ENCODE measurements at places on chromosomes 3 and 15. TPM values are rescaled to one million over a fixed set of nuclear protein-coding genes. Genes with fewer than 3 reads are reported as not detected.

DNA sequence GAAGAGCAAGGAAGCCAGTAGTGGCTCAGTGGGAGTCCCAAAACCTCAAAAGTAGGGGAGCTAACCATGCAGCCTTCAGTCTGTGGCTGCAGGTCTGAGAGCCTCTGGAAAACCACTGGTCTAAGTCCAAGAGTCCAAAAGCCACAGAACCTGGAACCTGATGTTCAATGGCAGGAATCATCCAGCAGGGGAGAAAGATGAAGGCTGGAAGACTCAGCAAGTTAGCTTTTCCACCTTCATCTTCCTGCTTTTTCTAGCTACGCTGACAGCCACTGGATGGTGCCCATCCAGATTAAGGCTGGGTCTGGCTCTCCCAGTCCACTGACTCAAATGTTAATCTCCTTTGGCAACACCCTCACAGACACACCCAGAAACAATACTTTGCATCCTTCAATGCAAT is 626.3 kb downstream of the NAALADL2 start:
- no peak overlapping the region for H3K27ac ChIP-seq
- no peaks in the 10 kb centered on the region for H3K27me3 ChIP-seq
- H3K4me1 ChIP-seq = no peaks in the 10 kb centered on the region
- DNase-seq = no peak

GRCh38 chr3:109926376-109926775 is 589.0 kb upstream of the DPPA4 start:
- no peaks in the 10 kb centered on the region for H3K27me3 ChIP-seq
- peak overlapping the region; percentile 93 for H3K27ac ChIP-seq
- H3K36me3 ChIP-seq = no peaks in the 10 kb centered on the region
- peaks cover 32% of the 10 kb centered on the region for H3K4me1 ChIP-seq
- DNase-seq = no peak
- no peak overlapping the region for H3K4me3 ChIP-seq

DNA sequence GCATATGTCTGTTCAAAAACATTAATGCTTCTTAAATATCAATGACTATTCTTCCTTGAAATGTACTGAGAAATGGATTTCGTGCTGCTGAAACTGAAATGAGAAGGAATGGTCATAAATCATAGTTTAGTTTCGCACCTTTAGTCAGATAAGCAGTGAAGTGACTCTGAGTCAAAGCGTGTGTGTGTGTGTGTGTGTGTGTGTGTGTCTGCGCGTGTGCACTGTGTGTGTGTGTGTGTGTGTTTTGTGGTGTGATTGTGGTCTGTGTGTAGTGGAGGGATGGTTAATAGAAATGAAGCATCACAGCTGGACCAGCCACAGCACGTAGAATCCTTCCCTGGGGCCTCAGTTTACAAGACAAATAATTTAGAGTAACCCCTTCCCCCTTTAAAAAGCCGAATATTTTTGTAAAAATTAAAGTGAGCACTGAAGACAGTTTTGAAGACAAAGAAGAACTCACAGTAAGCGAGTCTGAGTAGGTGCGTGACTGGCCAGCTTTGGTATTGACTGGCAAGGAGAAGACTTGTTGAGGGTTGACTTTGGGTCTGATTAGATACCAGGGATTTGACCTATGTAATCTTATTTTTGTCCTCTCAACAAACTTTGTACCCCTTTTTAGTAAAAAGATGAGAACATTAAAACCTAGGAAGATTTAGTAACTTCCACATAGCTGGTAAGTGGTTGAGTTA is 202.0 kb upstream of the IL12A start:
- peaks cover 64% of the 10 kb centered on the region for H3K4me1 ChIP-seq
- peak overlapping the region; percentile 21 for H3K4me3 ChIP-seq
- DNase-seq = no peak

CHRM5 gene
- total RNA-seq = not detected

- H3K4me1 ChIP-seq = no peaks in the 10 kb centered on the region
- no peak overlapping the region for H3K4me3 ChIP-seq
- H3K27ac ChIP-seq = no peak overlapping the region
- H3K27me3 ChIP-seq = no peaks in the 10 kb centered on the region
- DNase-seq = peak; percentile 20
These were observed 179.9 kb upstream of the C2CD4B start for GRCh38 chr15:62344806-62345539.

GRCh38 chr3:71401695-71402231 is 181.8 kb downstream of the FOXP1 start:
- no peak for DNase-seq
- no peak overlapping the region for H3K4me3 ChIP-seq
- H3K27me3 ChIP-seq = no peaks in the 10 kb centered on the region

GABRG3 gene
- total RNA-seq = not detected

GRCh38 chr3:194450341-194450740 is 36.5 kb downstream of the ATP13A3 start:
- no peak for DNase-seq
- no peaks in the 10 kb centered on the region for H3K27me3 ChIP-seq
- no peaks in the 10 kb centered on the region for H3K4me1 ChIP-seq
- no peak overlapping the region for H3K4me3 ChIP-seq
- 0 out of 2 replicates have a peak overlapping the region, but pooled peaks have one; percentile 4 for H3K27ac ChIP-seq

GRCh38 chr15:92853222-92853621 is 46.9 kb upstream of the CHD2 start:
- no peak overlapping the region for H3K27ac ChIP-seq
- H3K27me3 ChIP-seq = no peaks in the 10 kb centered on the region
- no peaks in the 10 kb centered on the region for H3K36me3 ChIP-seq
- DNase-seq = no peak
- H3K4me1 ChIP-seq = no peaks in the 10 kb centered on the region

C3orf70 gene
- not detected for total RNA-seq

DNA sequence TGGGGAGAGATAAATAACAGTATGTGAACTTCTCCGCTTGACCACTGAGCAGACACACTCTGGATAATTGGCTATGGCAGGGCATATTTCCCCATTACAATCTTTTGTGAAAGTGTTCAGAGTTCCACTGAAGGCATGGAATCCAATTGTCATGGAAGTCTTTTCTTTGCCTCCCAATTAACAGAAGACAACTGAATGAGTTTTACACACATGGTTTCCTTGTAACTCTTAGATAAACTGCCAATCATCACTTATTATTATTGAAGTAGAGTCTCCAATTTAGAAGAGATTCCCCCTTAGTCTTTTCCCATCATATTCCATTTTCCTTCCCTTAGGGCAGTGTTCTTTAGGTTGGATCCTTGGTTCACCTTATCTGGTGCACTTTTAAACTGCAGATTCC is 308.3 kb downstream of the NR2F2 start:
- no peak overlapping the region for H3K4me3 ChIP-seq
- no peaks in the 10 kb centered on the region for H3K4me1 ChIP-seq
- DNase-seq = no peak
- H3K27me3 ChIP-seq = peaks cover 46% of the 10 kb centered on the region

GRCh38 chr15:74173380-74174218 is at the start of gene ISLR:
Gene ISLR (plus strand): TSS chr15:74173710. CDS start chr15:74174859, 1,149 bp downstream.
- no peak within 1 kb of the TSS for H3K27ac ChIP-seq
- no peak for DNase-seq
- H3K36me3 ChIP-seq = no peaks in the 10 kb centered on the region
- H3K4me3 ChIP-seq = no peak within 1 kb of the TSS
- H3K4me1 ChIP-seq = peaks cover 23% of the 10 kb centered on the region
- no peaks in the 10 kb centered on the region for H3K27me3 ChIP-seq

ADGRG7 gene
- not detected for total RNA-seq

DNA sequence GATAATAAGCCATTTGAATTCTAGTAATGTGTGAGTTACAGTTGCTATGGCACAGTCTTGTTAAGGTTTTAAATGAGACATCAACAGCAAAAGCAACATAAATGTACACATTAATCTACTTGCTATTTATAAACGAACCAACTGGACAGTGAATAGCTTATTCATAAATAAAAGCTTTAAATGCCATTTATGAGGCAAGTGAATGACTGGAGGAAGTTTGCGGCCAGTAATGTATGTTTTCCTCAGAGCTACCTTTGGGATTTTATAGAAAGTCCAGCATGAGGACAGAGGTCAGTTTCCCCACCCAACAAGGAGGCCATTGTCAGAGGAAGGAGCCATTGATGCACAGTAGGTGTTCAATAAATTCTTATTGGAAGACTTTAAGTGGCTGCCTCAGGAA is 48.0 kb upstream of the PXYLP1 start:
- no peak overlapping the region for H3K27ac ChIP-seq
- H3K27me3 ChIP-seq = peaks cover 46% of the 10 kb centered on the region
- DNase-seq = no peak
- no peaks in the 10 kb centered on the region for H3K4me1 ChIP-seq

ZPLD1 gene
- not detected for total RNA-seq

GRCh38 chr15:101456057-101456739 is 33.3 kb downstream of the PCSK6 start:
- no peak overlapping the region for H3K27ac ChIP-seq
- DNase-seq = no peak
- H3K4me3 ChIP-seq = no peak overlapping the region
- no peaks in the 10 kb centered on the region for H3K36me3 ChIP-seq

DNA sequence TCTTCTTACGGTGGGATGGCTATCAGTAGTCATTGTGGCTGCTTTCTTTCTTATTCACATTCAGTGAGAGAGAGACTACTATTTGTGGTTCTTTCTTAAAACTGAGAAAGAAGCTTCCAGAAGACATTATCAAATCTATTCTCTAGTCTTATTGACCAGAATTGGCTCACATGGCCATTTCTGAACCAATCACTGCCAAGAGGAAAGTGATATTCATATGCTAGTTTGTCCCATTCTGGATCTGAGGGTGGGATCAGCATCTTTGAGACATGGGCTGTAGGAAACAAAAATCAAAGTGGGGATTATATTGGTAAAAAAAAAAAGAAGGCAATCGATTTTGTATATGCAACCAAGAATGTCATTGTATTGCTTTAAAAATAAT is 106.4 kb upstream of the RASGRP1 start:
- no peaks in the 10 kb centered on the region for H3K4me1 ChIP-seq
- H3K27me3 ChIP-seq = no peaks in the 10 kb centered on the region
- no peak overlapping the region for H3K27ac ChIP-seq
- no peak for DNase-seq
- H3K36me3 ChIP-seq = no peaks in the 10 kb centered on the region

DNA sequence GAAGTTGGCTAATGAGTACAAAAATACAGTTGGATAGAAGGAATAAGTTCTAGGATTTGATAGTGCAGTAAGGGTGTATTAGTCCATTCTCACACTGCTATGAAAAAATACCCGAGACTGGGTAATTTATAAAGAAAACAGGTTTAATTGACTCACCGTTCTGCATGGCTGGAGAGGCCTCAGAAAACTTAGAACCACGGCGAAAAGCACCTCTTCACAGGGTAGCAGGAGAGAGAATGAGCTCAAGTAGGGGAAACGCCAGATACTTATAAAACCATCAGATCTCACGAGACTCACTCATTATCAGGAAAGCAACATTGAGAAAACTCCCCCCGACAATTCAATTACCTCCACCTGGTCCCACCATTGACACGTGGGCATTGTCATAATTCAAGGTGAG is 483.3 kb downstream of the TUSC7 start:
- H3K4me1 ChIP-seq = no peaks in the 10 kb centered on the region
- DNase-seq = no peak
- no peak overlapping the region for H3K27ac ChIP-seq

DNA sequence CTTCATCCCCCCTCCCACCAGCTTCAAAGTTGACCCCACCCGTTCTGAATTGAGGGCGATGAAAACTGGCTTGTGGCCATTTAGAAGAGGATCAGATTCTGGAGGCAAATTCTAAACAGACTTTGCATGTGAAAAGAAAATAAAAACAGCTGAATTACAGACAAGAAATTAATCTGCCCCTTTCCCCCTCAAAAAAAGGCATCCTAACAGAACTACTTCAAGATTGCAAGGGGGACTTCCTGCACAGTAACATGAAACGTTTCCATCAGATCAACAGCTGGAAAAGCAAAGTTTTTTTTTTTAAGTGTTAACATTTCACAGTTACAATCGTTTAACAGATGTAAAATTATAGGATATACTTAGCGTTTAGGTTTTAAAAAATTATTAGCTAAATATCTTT is 229.3 kb downstream of the RORA start:
- H3K4me1 ChIP-seq = peaks cover under 1% of the 10 kb centered on the region
- no peaks in the 10 kb centered on the region for H3K27me3 ChIP-seq
- DNase-seq = no peak
- no peak overlapping the region for H3K27ac ChIP-seq
- H3K4me3 ChIP-seq = no peak overlapping the region

CHRNA7 gene
- not detected for total RNA-seq

ARNT2 gene
- total RNA-seq = 1.1 TPM

DNA sequence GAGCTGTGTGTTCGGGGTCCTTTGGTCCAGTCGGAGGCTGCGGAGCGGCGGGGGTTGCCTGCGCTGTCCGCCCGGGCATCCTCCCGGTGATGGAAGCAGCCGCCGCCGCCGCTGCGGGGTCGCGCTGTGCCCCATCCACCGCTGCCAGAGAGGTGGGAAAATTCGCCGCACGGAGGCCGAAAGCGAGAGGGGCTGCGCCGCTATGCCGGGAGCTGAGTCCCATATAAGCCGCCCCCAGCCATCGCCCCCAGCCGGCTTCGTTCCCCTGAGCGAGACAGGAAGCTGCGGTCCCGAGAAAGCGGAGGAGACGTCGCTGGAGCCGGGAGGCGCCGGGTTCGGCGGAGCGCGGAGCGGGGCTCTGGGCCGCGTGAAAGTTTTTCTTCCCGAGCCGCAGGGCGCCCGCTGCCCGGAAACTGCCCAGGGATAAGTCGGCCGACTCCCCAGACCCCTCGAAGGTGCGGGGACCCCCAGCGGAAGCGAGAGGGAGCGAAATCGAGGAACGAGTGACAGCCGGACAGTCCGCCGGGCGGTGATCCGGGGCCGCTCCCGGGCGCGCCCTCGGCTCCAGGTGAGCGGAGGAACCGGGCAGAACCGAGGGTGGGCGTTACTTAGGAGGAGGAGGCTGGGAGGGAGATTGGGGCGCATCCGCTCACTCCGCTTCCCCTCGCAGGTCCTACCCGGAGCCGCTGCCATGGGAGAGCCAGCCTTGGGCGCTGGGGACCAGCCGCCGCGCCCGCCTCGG is 574 bp downstream of the CHST2 start:
- H3K27me3 ChIP-seq = no peaks in the 10 kb centered on the region
- H3K36me3 ChIP-seq = no peaks in the 10 kb centered on the region
- no peaks in the 10 kb centered on the region for H3K4me1 ChIP-seq
- H3K4me3 ChIP-seq = no peak overlapping the region

DNA sequence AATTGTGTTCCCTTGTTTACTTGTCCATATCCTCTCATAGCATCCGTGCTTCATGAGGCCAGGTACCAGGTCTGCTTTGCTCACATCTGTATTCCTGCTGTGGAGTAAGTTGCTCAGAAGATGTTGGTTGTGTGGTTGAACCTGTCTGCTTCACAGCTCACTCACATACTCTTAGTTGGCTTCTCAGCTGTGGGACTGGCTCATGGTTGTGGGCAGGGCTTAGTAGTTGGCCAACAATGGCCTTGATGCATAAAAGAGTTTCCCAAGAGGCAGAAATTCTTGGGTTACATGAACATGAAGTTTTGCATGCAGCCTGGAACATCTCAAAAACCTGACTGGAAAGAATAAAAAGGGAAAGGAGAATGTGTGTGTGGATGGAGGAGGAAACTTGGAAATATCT is 17.0 kb downstream of the CELF6 start:
- no peaks in the 10 kb centered on the region for H3K36me3 ChIP-seq
- no peak overlapping the region for H3K4me3 ChIP-seq
- H3K4me1 ChIP-seq = no peaks in the 10 kb centered on the region
- DNase-seq = no peak
- no peak overlapping the region for H3K27ac ChIP-seq

ROBO2 gene
- 0.39 TPM for total RNA-seq
